A549 treated with AZD2906 at 1 μM for 4 hours (cell line): ENCODE measurements at places on chromosomes 2 and 18. TPM values are rescaled to one million over a fixed set of nuclear protein-coding genes. Genes with fewer than 3 reads are reported as not detected.

The PARD3B gene
- total RNA-seq = 0.76 to 1.1 TPM (median 1.1 TPM) in 5 replicates

The DLX2 gene
- 0.44 to 1.1 TPM (median 0.49 TPM) in 5 replicates for total RNA-seq

The TTC31 gene
- 13.2 to 17.7 TPM (median 15.2 TPM) in 5 replicates for total RNA-seq

The RAX gene
- 0.01 TPM in 1 of 5 replicates, not detected in the others for total RNA-seq

The CD8B2 gene
- not detected in 5 replicates for total RNA-seq

The MARCO gene
- total RNA-seq = 0.06 to 0.21 TPM (median 0.16 TPM) in 4 of 5 replicates, not detected in the other

The MRPL19 gene
- total RNA-seq = 63.1 to 69.9 TPM (median 68.8 TPM) in 5 replicates

The UGT1A5 gene
- total RNA-seq = 0.03 to 0.09 TPM (median 0.05 TPM) in 3 of 5 replicates, not detected in the others

The REG3G gene
- not detected in 5 replicates for total RNA-seq

The NT5DC4 gene
- total RNA-seq = 0.06 to 0.94 TPM in 2 of 5 replicates, not detected in the others

The IL36A gene
- total RNA-seq = not detected in 5 replicates

The MC5R gene
- total RNA-seq = 0.03 to 0.06 TPM (median 0.05 TPM) in 3 of 5 replicates, not detected in the others

The DLGAP1 gene
- 0.01 to 0.06 TPM in 2 of 5 replicates, not detected in the others for total RNA-seq

The IL1A gene
- 0.14 to 0.31 TPM (median 0.24 TPM) in 5 replicates for total RNA-seq

The ATP6V1C2 gene
- 0.12 to 0.29 TPM (median 0.23 TPM) in 5 replicates for total RNA-seq

The CXCR1 gene
- not detected in 5 replicates for total RNA-seq

The TSHZ1 gene
- total RNA-seq = 5.1 to 6.5 TPM (median 5.7 TPM) in 5 replicates

The CDH19 gene
- 0.56 to 1.0 TPM (median 0.73 TPM) in 5 replicates for total RNA-seq

The CYP1B1 gene
- total RNA-seq = 3.6 to 4.6 TPM (median 4.5 TPM) in 5 replicates

The SPATS2L gene
- 119 to 129 TPM (median 124 TPM) in 5 replicates for total RNA-seq

The ARHGAP28 gene
- 0.09 to 0.17 TPM (median 0.13 TPM) in 4 of 5 replicates, not detected in the other for total RNA-seq

The POTEF gene
- total RNA-seq = not detected in 5 replicates

The FAM161A gene
- total RNA-seq = 6.6 to 9.0 TPM (median 8.4 TPM) in 5 replicates

The METAP1D gene
- total RNA-seq = 2.4 to 3.2 TPM (median 2.4 TPM) in 5 replicates

The SH3BP4 gene
- total RNA-seq = 37.0 to 39.5 TPM (median 38.9 TPM) in 5 replicates

The SGPP2 gene
- 0.71 to 0.84 TPM (median 0.79 TPM) in 5 replicates for total RNA-seq

The MAPK4 gene
- 0.13 to 0.33 TPM (median 0.18 TPM) in 5 replicates for total RNA-seq

The MRPS5 gene
- 71.9 to 75.9 TPM (median 73.3 TPM) in 5 replicates for total RNA-seq

The FEV gene
- not detected in 5 replicates for total RNA-seq

The RAB17 gene
- total RNA-seq = 0.14 to 0.43 TPM (median 0.28 TPM) in 5 replicates

The ACMSD gene
- not detected in 5 replicates for total RNA-seq

The FSHR gene
- not detected in 5 replicates for total RNA-seq

The FAP gene
- 0.08 to 0.11 TPM (median 0.09 TPM) in 3 of 5 replicates, not detected in the others for total RNA-seq

The NPHP1 gene
- 6.7 to 7.2 TPM (median 6.9 TPM) in 5 replicates for total RNA-seq

The PPP1R1C gene
- 1.3 to 2.1 TPM (median 1.6 TPM) in 5 replicates for total RNA-seq

The LIMS4 gene
- total RNA-seq = 0.50 to 0.89 TPM (median 0.62 TPM) in 5 replicates

The ANKRD36C gene
- 3.1 to 5.4 TPM (median 4.0 TPM) in 5 replicates for total RNA-seq

The CACNB4 gene
- 0.04 to 0.14 TPM (median 0.10 TPM) in 5 replicates for total RNA-seq

The ASB18 gene
- not detected in 5 replicates for total RNA-seq

The KCNS3 gene
- 1.2 to 1.4 TPM (median 1.3 TPM) in 5 replicates for total RNA-seq

The KLF7 gene
- total RNA-seq = 20.2 to 28.9 TPM (median 28.8 TPM) in 5 replicates

The WIPF1 gene
- total RNA-seq = 17.0 to 25.7 TPM (median 24.6 TPM) in 5 replicates

The MROH2A gene
- total RNA-seq = 0.11 to 0.23 TPM (median 0.18 TPM) in 4 of 5 replicates, not detected in the other

The C2orf80 gene
- not detected in 5 replicates for total RNA-seq
